Esophagus squamous epithelium (tissue), 5 donors: ENCODE measurements at places on chromosomes 13 and 19.
A peak's percentile ranks its signal among the peaks of the same experiment; 100 is the strongest.

GRCh38 chr19:48777720-48778119 lies 22.4 kb downstream of the FGF21 start:
- H3K27ac ChIP-seq, result no peak overlapping the region
- H3K4me1 ChIP-seq, result peaks cover 30% of the 10 kb centered on the region
- no peaks in the 10 kb centered on the region for H3K36me3 ChIP-seq

GRCh38 chr19:40398417-40399131 lies 8.6 kb upstream of the HIPK4 start:
- H3K27ac ChIP-seq, result no peak overlapping the region
- no peaks in the 10 kb centered on the region for H3K4me1 ChIP-seq
- peak overlapping the region; percentile 5 for H3K4me3 ChIP-seq
- no peaks in the 10 kb centered on the region for H3K27me3 ChIP-seq
- DNase-seq, result no peak

DNA sequence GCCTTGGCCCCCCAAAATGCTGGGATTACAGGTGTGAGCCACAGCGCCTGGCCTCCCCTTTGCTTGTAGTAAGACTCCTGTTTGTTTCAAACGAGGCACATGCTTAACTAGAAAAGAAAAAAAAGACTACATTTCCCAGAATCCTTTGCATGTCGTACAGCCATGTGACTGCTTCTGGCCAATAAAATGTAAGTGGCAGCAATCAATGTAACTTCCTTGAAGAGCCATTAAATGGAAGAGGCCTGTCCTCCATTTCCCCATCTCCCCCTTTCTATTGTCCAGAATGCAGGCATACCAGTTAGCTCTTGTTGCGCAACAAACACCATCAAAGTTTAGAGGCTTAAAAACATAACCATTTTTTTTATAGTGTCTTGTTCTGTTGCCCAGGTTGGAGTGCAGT lies 10.4 kb upstream of the GPR32 start:
- no peak for DNase-seq
- no peaks in the 10 kb centered on the region for H3K36me3 ChIP-seq
- H3K4me1 ChIP-seq, result no peaks in the 10 kb centered on the region
- H3K27me3 ChIP-seq, result no peaks in the 10 kb centered on the region

DNA sequence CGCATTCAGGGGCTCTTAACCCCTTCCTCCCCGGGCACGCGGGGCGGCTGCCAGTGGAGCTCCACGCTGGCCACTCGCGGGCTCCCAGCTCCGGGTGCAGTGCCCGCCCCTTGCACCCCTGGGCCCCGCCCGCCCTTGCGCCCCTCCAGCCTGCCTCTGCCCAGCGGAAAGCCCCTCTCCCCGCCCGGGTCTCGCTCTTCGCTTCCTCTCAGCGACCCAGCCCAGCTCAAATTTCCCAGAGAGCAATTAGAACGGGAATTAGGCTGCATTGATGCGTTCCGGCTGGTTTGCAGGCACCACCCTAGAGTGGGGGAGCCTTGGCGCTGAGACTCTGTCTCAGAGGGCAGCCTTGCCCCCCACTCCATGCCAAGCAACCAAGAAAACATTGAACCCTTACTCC lies 1.8 kb upstream of the GSX1 start:
- H3K4me3 ChIP-seq, result peak overlapping the region; percentile 23
- peaks cover 16% of the 10 kb centered on the region for H3K4me1 ChIP-seq
- H3K27ac ChIP-seq, result no peak overlapping the region
- H3K27me3 ChIP-seq, result peaks cover 55% of the 10 kb centered on the region
- no peaks in the 10 kb centered on the region for H3K36me3 ChIP-seq
- DNase-seq, result no peak

GRCh38 chr19:40594657-40595091 lies 6.5 kb upstream of the LTBP4 start:
- H3K4me1 ChIP-seq, result peaks cover 40% of the 10 kb centered on the region
- no peak overlapping the region for H3K4me3 ChIP-seq
- H3K27ac ChIP-seq, result no peak overlapping the region
- DNase-seq, result no peak
- peaks cover 11% of the 10 kb centered on the region for H3K36me3 ChIP-seq
- H3K27me3 ChIP-seq, result peaks cover 4% of the 10 kb centered on the region

- H3K36me3 ChIP-seq, result no peaks in the 10 kb centered on the region
- H3K27ac ChIP-seq, result peak overlapping the region; percentile 62
- DNase-seq, result no peak
- H3K27me3 ChIP-seq, result no peaks in the 10 kb centered on the region
- peaks cover 8% of the 10 kb centered on the region for H3K4me1 ChIP-seq
- H3K4me3 ChIP-seq, result peak overlapping the region; percentile 58
These were observed 157.2 kb downstream of the TM9SF2 start for GRCh38 chr13:99658261-99658991.

DNA sequence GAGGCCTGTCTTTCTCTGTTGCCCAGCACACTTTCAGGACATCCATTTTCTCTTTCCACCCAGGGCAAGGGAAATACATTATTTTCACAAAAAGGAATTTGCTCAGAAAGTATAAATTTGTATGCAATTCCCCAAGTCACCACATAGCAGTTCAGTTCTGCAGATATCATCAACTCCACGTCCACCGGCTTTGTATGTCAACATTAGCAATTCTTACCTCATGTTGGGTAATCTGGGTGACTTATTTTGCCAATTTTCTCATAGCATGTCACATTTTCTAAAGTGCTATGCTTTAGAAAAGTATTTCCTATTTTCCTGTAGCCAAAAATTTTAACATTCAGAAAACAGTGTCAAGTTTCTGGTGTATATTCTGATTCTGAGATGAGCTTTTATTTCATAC lies 501.8 kb downstream of the EFNB2 start:
- DNase-seq, result no peak
- H3K27me3 ChIP-seq, result no peaks in the 10 kb centered on the region
- no peaks in the 10 kb centered on the region for H3K4me1 ChIP-seq
- no peak overlapping the region for H3K27ac ChIP-seq
- H3K4me3 ChIP-seq, result no peak overlapping the region
- H3K36me3 ChIP-seq, result no peaks in the 10 kb centered on the region

- H3K36me3 ChIP-seq, result no peaks in the 10 kb centered on the region
- no peak for DNase-seq
- H3K27me3 ChIP-seq, result no peaks in the 10 kb centered on the region
- no peaks in the 10 kb centered on the region for H3K4me1 ChIP-seq
These were observed 4.9 kb upstream of the OR7A17 start for GRCh38 chr19:14890643-14891379.
